ENCODE measurements at places on chromosomes 16 and 17.

- DNase-seq, result no peak
Measured at GRCh38 chr16:82010649-82011048, 621 bp downstream of the SDR42E1 start.

- DNase-seq, result peak; percentile 26
Measured at GRCh38 chr17:39669897-39670735, 1.9 kb downstream of the PNMT start.

DNA sequence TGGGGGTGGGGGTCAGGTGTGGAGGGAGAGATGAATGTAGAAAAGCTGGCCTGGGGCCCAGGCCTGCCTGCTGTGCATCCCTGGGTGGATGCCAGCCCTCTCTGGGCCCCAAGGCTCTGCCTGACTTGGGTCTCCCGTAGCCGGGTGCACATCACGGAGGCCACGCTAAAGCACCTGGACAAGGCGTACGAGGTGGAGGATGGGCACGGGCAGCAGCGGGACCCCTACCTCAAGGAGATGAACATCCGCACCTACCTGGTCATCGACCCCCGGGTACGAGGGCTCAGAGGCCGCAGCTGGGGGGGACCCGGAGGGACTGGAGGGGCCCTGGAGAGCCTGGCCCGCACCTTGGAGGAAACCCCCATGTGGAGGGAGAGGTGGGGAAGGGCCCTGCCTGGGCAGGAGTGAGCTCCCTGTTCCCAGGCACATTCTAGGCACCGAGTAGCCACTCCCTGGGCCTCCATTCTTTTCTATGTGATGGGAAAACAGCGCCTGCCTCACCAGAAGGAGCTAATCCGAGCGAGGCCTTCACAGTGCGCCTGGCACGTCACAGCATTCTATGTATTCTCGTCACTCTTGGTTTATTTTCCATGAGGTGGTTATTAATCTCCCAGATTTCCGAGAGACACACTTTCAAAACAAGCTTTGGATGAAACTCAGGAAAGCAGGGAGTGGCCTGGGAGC, 34.7 kb downstream of the ADCY7 start:
- DNase-seq, result peak; percentile 24

DNA sequence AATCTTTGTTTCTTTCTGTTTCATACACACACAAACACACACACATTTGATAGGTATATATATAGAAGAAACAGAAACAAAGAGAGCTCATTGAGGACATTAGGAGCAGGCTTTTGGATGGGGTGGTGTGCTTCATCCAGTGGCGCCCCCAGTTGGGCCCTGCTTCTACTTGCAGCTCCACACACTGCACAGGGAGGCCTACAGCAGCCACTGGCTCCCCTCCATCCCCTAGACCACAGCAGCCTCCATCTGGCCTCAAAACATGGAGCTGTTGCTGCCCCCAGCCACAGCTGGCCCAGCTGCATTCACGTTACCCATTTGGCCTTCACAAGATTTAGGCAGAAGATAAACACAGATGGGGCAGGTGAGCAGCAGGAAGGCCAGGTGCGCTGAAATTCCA, 33.1 kb upstream of the NF1 start:
- no peak for DNase-seq

DNA sequence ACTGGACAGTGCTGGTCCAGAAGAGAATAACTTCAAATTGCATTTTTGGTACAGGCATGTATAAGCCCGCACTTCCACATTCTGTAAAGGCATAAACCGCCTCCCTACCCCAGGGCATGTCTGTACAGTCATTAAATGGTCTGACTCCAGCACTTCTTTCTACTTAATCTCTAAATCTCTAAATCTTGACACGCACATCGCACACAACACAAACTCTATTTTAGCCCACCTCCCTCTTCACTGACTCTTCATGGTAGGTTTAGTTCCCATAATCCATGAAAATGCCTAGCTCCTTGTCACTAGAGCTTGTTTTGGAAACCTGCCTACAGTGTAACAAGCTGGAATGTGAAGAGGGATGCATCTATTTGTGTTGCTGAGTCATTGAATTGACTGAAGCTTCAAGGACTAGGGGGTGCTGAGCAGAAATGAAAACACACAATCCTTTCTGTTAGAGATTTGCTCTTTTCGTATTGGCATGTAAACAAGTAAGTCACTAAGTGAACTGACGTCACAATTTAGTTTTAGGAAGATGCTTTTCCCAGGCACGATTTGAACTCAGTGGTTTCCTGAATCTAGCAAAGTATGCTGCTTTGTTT, 1.6 kb upstream of the DUSP14 start:
- DNase-seq, result peak; percentile 30

DNA sequence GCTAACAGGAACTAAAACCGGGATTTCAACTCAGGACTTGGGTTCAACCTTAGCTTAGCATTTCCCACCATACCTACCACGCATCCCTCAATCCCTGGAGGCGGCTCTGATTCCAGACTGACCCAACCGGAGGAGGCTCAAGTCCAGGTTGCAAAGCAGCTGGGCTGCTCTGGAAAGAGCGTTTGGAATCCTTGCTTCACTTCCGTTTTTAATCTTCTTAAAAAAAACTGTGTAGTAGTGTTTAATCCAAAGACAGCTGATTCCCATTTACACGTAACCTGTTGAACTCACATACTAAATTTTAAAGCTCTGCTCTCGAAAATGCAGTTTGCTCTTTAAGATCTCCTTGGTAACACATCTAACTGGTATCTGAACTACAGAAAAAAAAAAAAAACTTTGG, 50.0 kb downstream of the NXN start:
- DNase-seq, result no peak

DNA sequence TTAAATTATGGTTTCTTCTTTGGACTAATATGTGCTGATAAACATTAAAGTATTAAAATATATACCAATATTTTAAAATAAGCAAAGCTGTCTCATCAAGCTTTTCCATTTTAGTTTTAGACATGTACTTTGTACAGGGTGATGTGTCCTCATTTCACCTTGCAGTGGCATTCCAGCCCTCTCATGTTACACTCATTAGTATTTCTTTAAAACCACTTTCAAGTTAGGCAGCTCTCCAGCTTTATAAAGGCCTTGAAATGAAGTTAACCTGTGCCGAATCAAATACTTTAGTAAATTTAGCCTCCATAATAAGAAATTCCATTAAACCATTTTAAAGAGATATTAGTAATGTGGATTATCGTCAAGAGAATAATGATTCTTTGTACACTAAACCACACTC, 107.6 kb upstream of the HLF start:
- no peak for DNase-seq

GRCh38 chr17:39593371-39593770, 14.3 kb downstream of the NEUROD2 start:
- no peak for DNase-seq

DNA sequence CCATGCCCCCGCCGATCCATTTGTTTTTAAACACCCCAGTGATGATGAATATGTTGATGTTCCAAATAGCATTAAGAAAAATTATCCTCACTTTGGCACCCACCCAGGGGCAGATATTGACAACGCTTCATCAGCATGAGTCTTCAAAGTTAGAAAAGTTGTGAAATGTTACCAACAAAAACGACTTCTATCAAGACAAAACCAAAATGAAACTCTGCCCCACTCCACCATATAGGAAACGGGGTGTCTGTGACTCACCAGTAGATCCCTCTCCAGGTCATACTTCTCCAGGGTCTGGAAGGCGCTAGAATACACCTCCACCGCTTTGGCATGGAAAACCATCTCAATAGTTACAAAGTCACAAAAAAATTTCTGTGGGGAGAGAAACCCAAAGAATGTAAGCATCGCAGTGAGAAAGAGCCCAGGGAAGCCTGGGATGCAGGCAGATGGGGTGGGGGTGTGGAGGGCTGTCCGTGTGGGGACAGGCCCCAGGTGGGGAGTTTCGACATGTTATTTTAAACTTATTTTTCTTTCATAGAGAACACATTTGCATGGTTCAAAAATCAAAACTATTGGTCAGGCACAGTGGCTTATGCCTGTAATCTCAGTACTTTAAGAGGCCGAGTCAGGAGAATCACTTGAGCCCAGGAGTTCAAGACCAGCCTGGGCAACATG, 10.2 kb downstream of the CIBAR2 start:
- no peak for DNase-seq

GRCh38 chr16:14364386-14365199, 265.5 kb downstream of the PARN start:
- no peak for DNase-seq

DNA sequence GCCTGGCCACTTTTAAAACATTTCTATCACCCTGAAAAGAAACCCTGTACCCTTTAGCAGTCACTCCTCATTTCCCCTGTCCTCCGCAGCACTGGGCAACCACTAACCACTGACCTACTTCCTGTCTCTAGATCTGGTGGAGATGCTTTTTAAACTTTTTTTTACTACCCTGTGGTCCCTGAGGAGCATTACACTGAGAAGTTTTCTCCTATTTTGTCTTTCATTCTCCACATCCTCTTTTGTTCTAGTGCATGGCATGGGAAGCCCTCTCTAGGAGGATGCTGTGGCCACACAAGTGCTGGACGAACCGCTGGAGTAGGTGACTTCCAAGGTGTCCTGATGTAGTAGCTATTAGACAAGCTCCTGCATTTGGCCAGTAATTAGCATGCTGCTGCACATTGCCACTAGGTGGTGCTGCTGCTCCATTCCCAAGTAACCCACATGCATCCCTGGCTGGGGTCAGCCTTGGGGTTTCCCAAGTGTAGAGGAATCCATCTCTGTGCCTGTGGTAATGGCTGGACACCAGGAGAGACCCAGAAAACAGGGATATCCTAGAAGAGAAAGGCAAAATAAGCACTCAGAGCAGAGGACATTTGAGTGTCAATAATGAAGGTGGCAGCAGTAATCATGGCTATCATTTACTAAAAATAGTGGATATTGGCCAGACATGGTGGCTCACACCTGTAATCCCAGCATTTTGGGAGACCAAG, 143.8 kb upstream of the CRHR1 start:
- peak; percentile 82 for DNase-seq

DNA sequence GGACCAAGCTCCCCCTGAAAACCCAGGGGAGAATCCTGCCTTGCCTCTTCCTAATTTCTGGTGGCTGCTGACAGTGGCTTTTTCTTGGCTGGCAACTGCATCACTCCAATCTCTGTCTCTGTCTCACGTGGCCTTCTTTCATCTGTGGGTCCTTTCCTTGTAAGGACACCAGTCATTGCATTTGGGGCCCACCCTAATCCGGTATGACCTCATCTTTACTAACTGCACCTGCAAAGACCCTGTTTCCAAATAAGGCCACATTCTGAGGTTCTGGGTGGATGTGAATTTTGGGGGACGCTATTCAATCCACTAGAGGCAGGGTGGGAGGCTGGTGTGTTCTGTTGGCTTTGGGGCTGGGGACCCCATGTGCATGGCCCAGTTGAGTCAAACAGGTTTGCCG, 11.0 kb downstream of the SLC12A3 start:
- no peak for DNase-seq

GRCh38 chr17:82272495-82273326, 789 bp downstream of the CSNK1D start:
- DNase-seq, result peak; percentile 92

DNA sequence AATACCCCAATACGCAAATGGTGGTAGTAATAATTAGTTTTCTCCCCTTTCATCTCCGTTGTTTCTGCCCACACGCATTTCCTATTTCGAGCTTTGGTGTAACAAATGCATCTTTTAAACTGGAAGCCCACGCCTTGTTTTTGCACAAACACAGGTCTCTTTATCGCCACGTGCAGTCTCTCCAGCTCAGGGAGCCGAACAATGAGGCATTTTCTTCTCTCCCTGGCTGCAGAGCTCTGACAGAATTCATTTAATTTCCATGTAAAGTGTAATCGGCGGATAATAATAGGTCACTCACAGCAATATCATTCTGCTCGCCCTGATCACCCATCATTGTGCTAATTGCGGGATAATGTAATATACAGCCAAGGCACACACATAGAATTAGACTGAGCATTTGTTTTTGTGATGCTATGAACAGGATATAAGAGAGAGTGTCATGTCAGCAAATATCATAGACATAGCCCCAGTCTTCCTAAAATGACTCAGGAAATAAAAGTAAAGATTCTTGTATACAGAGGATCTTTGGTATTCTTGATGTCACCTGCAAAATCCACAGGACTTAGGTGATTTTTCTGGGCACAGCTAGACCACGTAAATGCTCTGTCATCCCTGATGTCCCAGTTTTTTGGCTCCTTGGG, 452.6 kb upstream of the CDH11 start:
- no peak for DNase-seq
